ENCODE measurements at places on chromosomes 6 and 20. TPM values are rescaled to one million over a fixed set of nuclear protein-coding genes. Genes with fewer than 3 reads are reported as not detected.

Gene PPP1R3G
- total RNA-seq, result not detected

Gene CST7
- not detected for total RNA-seq

Gene ZSCAN31
- total RNA-seq, result 2.1 TPM

Gene LY6G6C
- not detected for total RNA-seq

Gene PHACTR1
- 0.23 TPM for total RNA-seq

Gene SMIM28
- not detected for total RNA-seq

Gene RSPH9
- total RNA-seq, result not detected

All from A375 (cell line).